ENCODE measurements at places on chromosomes 4 and X. TPM values are rescaled to one million over a fixed set of nuclear protein-coding genes. Genes with fewer than 3 reads are reported as not detected.

Gene NHS
- 4.4 TPM for total RNA-seq

Gene IL3RA
- total RNA-seq = not detected

Gene GSX2
- total RNA-seq = not detected

Gene CT45A5
- not detected for total RNA-seq

Gene MGAT4D
- not detected for total RNA-seq

All from smooth muscle cell of the pulmonary artery (primary cell).